ENCODE measurements at places on chromosomes 12 and 14.

GRCh38 chr12:13074396-13075117 lies 28.9 kb downstream of the GSG1 start:
- DNase-seq: no peak

DNA sequence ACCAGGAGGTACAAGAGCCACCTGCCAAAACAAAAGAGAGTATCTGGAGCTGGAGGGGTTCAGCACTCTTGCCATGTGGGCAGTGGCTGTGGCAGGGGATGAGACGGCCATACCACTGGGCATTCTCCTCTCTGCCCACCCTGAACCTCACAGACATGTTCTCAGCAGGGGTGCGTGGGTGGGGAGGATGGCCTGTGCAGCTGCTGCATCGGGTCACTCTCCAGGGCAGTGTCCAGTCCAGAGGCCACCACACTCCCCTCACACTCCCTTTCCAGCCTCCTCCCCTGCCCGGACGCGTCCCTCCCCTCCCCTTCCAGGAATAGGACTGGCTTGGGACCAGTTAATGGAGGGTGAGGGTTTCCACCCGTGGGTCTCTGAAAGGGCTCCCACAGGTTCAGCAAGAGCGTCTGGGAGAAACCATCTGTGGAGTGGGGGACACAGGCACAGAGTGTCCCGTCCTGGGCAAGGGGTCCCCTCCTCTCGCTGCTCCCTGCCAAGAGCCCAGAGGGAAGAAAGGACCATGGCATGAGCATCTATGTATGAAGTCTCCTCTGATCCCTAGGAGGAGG lies 501 bp downstream of the C1R start:
- no peak for DNase-seq

- no peak for DNase-seq
These were observed 1.0 kb downstream of the KLRK1 start for GRCh38 chr12:10388624-10389413.

GRCh38 chr14:69152902-69153151 lies at the start of gene DCAF5:
Gene DCAF5 (minus strand): TSS chr14:69153119. CDS start chr14:69152978, 141 bp downstream.
- DNase-seq: no peak

- DNase-seq: no peak
These were observed 188.6 kb downstream of the KCNA5 start for GRCh38 chr12:5232291-5232690.

DNA sequence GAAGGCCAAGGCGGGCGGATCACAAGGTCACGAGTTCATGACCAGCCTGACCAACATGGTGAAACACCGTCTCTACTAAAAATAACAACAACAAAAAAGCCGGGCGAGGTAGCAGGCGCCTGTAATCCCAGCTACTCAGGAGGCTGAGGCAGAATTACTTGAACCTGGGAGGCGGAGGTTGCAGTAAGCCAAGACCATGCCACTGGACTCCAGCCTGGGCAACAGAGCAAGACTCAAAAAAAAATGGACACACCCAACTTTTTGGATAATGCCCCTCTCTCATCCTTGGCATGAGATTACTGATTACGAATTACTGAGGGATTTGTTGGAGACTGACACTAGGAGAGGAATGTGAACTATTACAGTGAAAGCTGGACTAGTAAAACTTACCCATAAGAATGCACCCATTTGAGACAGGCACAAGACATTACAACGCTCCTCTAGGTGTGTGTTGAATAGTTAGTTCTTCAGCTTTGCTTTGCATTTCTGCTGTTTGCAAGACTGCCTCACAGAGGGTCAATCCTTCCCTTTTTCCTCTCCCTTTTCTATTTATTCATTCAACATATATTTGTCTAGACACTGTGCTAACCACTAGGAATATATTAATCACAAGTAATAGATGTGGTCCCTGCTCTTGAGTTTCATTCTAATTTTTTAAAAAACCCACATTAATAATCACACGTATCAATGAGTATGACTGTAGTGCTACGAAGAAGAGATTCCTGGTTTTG lies 46.0 kb upstream of the OR5AU1 start:
- DNase-seq: no peak

DNA sequence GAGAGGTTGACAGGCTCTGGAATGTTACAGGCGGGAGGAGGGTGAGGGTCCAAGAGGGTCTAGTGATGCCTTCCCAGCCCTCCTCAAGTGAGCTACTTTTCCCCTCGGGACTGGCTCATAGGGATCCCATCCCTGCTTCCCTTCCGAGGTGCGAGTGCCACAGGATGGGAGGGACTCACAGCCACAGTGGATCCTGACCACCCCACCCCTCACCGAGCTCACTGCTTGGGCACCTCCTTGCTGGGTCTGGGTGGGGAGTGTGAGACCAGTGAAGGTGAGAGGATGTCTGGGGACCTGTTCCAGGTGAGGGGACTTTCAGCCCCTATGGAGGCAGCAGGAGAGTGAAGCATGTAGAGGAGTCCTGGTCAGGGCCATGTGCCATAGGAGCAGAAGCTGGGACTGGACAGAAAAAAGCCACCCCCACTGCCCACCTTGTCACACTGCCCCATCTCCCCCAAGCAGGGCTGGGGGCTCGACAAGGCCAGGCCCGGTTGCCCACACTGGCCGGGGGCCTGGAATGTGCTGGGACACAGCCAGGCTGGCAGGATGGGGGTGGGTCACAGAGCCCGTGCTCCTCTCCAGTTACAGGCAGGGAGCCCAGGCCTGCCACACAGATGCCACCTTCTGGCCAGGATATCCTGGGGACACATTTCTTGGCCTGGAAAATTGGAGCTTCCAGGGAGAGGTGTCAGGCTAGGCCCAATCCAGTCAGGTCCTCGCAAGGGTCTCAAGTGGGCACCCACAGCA lies 1.7 kb upstream of the TNS2 start:
- DNase-seq: no peak

- no peak for DNase-seq
These were observed 4.1 kb upstream of the DYNC1H1 start for GRCh38 chr14:101960225-101960624.

DNA sequence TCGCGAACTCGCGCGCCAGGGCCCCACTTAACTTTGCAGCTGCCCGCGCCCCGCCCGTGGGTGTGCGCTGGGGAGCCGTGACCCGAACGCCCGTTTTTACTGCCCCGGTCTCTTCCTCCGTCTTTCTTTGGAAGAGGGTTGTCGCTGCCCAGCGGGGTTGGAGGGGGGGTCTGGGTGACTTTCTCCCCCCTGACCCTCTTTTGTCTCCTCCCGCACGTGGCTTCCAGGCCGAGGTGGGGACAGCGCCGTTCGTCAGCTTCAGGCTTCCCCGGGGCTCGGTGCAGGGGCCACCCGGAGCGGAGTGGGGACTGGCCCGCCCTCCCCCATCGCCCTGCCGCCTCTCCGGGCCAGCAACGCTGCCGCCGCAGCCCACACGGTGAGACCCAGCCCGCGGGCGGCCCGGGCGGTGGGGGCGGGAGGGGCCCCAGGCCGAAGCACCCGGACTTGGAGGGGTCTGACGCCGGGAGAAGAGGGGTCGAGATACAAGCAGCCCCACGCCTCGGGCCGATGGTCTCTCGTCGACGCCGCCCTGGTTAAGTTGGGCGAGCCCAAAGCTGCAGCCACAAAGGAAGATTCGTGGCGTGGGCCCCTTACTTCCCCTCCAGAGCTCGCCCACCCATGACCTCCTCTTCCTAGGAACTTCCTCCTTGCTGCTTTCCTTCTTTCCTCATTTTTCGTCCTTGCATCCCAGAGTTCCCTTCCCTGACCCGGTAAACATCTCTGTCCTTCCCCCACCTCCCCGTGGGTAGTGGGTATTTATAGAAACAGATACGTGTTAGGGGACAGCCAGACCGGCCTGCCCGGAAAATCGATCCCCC lies 1.2 kb downstream of the DYRK2 start:
- DNase-seq: no peak

DNA sequence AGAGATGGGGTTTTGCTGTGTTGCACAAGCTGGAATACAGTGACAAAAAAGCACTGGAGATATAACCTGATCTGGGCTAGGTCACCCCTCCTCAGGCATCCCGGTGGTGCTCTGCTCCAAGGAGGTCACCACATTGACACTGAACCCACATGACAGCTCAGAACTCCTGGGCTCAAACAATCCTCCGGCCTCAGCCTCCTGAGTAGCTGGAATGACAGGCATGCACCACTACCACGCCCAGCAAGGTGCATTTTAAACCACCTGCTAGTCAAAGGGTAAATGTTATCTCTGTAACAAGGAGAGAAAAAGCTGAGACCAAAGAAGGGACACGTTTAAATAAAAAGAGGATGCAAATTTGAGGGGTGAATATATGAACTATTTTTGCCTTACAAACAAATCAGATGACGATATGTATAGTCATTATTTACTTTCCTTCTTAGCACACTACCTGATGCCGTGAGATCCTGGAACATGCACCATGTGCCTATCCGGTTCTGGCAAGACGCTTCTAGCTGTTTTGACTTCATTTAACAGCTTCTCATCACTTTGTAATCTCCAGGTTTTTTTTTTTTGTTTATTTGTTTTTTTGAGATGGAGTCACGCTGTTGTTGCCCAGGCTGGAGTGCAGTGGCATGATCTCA lies 135.1 kb downstream of the PPM1H start:
- no peak for DNase-seq

GRCh38 chr12:92540782-92541423 lies 161.9 kb upstream of the PLEKHG7 start:
- DNase-seq: no peak

All from fibroblast of skin of left biceps (primary cell).